ENCODE measurements at places on chromosomes 7 and 10. TPM values are rescaled to one million over a fixed set of nuclear protein-coding genes. Genes with fewer than 3 reads are reported as not detected.

DNA sequence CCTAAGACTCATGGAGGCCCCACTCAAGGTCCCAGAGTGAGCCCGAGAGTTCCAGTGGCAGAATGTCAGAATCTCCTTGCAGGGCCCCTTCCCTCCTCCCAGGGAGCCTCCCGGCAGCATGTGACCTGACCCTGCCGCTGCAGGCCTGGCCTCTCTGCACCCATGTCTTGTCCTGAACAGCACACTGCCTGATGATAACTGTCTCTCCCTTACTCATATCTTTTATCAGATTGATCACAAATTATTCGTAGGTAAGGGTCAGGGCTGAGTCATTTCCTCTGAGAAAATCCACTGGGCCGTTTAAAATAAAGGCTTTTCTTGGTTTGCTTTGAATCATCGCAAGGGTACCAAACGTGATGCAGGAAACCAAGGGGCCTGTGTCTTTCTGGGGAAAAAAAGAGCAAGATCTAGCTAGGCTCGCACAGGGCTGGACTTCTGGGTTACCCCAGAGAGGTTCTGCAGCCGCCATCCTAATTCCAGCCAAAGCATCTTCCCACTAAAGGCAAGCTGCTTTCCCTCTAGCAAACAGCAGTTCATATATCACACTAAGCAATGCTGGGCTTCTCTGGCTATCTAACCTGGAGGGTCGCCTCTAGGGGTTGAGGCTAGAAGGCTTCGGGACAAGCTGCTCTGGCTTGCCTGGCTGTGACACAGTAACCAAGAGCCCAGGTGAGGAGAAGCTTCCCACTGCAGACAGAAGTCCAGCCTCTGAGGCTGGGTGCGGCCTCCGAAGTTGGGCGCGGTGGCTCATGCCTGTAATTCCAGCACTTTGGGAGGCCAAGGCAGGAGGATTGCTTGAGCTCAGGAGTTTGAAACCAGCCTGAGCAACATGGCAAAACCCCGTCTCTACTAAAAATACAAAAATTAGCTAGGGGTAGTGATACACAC lies 104.9 kb downstream of the SPDYE5 start:
- peak; percentile 53 for DNase-seq

- peak; percentile 27 for DNase-seq
Observed at GRCh38 chr10:17019696-17020095, 109.9 kb downstream of the CUBN start.

DNA sequence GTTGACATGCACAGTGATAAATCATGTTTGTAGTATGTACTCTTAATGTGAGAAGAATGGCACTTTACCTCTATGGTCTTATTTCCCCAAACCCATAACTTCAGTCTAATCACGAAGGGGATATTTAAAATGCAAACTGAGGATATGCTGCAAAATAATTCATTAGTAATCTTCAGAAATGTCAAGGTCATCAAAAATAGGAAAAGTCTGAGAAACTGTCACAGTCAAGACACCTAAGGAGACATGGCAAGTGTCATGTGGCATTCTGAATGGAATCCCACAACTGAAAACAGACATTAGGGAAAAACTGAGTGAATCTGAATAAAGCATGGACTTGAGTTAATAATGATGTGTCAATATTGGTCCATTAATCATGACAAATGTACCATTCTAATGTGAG lies 605.5 kb upstream of the ANKRD30A start:
- no peak for DNase-seq

DNA sequence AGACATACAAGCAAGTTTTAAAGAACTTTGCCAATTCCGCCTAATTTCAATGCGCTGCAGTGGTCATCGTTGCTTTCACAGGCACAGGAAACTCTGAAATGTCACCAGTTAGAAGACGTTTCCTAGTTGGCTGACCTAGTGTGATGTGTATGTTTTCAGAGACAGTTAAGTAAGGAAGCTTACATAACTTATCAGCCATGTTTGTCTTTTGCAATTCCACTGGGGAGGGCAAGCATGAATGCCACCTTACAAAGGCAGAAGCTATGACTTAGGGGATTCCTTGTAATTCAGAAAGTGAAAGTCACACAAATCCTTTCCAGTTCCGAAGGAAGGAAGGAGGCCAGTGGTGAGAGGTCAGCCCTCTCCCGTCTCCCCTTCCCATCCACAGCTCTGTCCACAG lies 15.0 kb upstream of the NPS start:
- DNase-seq, result no peak

DNA sequence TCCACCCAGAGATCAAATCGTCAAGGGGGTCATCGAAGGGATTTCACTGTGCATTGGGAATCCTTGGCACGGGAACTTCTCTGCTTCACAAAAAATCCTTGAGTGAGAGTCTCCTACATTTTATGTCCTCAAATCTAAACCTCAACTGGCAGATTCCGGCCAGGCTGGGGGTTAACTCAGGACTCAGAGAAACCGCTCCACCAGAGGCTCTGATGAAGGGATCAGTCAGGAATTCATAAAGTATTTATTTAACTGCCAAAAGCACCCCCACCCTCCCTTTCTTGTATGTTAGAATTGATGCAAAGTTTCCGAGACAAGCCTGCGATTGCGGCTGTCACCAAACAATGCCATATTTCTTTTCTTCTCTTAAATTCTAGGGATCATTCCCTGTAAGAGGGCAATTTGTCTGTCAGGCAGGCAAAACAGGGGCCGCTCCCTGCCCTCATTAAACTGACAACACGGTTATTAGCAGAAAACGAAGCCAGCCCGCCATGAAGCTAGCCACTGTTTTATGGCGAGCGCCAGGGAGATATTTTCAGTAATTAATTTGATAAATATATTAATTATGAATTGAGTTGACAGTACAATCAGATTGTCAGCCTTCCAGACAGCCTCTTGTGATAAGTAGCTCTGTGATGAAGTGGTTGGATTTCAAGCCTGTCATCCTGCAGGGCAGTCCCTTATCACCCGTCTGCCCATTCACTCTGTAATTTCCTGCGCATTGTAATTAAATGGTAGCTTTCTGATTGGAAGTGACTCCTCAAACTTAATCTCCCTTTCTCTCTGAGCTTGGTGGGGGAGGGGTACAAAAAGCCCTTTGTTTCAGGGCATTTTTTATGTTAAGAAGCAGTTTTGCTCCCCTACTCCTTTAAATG lies 153.0 kb upstream of the GPR26 start:
- DNase-seq, result no peak

DNA sequence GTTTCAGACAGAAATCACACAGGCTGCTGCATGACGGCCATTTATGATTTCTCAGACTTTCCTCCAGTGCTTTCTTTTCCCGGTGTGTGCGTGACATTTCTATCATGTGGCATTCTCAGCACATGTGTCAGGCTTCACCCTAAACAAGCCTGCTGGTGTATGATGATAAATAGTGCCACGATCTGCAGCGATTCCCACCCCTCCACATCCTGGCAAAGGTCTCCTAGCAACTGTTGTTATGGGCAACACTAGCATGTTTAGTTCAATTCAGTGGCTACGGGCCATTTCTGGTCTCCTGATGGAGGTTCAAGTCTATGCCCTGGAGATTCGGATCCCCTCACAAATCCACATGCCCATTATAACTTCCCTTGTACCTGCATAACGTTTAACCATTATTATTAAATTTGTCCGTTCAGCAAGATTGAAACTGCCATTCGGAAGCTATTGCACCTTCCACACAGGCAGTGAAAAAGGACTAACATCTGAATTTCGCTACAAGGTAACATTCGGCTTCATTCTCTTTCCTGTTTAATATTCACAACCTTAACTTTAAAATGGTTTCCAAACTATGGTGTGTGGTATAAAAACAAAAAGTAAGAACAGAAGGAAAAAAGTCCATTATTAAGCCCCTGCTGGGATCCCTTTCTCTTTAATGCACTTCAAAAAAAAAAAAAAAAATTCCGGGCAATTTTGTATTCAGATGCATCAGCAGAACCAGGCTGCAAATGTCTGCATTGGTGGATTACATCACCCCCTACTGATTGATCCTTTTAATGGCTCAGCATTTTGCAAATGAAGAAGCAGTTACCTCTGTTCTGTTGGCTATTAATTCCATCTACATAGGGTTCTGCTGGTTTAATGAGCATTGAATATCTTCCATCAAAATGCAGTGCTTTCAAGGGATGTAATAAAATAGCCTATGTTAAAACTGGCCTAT lies 90.2 kb downstream of the FRMD4A start:
- peak; percentile 26 for DNase-seq

- peak; percentile 81 for DNase-seq
Observed at GRCh38 chr7:83936056-83936708, 258.4 kb downstream of the SEMA3A start.

DNA sequence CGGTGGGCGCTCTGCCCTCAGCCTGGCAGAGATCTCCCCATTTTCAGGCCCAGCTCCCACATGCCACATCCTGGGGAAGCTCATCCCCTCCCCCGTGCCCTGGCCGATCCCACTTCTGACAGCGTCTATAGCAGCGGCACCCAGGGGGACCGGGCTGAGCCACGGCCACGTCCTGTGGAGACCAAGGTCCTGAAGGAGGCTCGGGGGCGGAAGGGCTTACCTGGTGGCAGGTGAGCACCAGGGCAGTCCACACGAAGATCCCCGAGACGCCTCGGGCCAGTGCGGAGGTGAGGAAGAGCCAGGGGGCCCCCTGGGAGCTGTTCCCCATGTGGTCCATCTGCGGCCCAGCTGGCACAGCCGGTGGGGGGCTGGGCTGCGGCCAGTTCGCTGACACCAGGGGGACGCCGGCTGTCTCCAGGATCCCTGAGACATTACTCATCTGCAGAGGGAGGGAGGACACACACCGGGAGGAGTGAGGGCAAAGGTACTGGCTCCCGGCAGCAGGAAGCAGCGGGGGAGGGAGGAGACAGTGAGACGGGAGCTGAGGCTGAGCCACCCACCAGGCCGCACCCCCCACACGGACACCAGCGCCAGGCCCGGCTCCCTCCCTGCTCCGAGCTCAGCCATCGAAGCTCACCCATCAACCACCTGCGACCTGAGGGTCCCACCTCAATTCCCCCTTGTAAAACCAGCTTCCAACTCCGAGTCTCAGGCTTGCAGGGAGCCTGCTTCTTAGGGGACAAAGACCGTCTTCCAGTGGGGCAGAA lies 776 bp downstream of the TMEM184A start:
- peak; percentile 89 for DNase-seq

GRCh38 chr7:117006907-117007684 lies 53.8 kb downstream of the ST7 start:
- DNase-seq, result no peak

GRCh38 chr10:8393531-8393930 lies 339.0 kb downstream of the GATA3 start:
- DNase-seq, result no peak

- no peak for DNase-seq
Observed at GRCh38 chr10:123019264-123019663, 10.5 kb downstream of the ACADSB start.

STK32C gene
- polyA plus RNA-seq, result 9.0 TPM

NSUN6 gene
- 4.6 TPM for polyA plus RNA-seq

CAV2 gene
- polyA plus RNA-seq, result 265 TPM

ZWINT gene
- polyA plus RNA-seq, result 56.4 TPM

LIPN gene
- not detected for polyA plus RNA-seq

JCAD gene
- 15.9 TPM for polyA plus RNA-seq
